Activated CD8-positive, alpha-beta memory T cell treated with anti-CD3 and anti-CD28 coated beads for 4 hours (primary cell): ENCODE measurements at places on chromosomes 16 and 17.

DNA sequence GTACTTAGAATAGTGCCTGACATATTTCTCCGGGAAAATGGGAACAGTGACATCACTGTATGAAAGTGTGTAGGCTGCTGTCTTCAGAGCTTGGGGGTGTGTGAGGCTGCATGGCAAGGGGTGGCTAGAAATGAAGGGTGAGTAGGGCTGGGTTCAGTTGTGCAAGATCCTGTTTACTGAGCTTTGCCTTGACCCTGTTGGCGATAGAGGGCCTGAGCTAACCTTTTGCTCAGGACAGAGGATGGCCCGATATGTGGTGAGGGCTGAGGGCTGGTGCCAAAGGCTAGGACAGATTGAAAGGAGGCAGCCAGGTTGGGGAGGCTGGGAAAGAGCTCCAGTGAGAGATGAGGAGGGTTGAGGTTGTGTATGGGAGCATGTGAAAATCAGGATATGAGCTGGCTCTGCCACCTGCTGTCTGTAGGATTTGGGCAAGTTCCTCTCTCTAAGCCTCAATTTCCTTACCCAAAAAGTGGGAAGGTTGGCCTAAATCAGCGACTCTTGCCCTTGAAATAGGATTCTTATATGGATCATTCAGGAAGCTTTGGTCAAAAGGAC lies 6.0 kb upstream of the CCL1 start:
- DNase-seq: no peak

GRCh38 chr16:12899529-12900143 lies 1.8 kb upstream of the SHISA9 start:
- DNase-seq: no peak

DNA sequence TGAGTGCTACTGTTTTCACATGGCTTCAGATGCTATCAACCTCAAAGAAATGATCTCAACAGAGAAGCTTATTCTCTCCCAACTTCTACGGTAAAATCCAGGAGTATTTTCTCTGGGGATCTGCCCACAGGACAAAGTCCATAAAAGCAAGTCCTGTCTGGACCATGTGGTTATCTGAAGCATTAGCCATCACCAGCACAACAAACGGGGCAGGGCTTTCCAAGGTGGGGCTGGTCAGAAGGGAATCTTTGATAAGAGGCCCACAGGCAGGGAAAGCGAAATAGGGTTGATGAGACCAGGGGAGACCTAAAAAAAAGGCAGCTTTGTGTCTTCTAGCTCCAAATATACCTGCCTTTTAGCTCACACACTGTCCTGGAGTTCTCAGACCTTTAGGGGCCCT lies 38.7 kb upstream of the CACNG3 start:
- no peak for DNase-seq

GRCh38 chr17:29930409-29931010 lies 482 bp upstream of the SSH2 start:
- DNase-seq: no peak

- DNase-seq: no peak
Measured at GRCh38 chr17:40188694-40189093, 11.4 kb downstream of the RAPGEFL1 start.

DNA sequence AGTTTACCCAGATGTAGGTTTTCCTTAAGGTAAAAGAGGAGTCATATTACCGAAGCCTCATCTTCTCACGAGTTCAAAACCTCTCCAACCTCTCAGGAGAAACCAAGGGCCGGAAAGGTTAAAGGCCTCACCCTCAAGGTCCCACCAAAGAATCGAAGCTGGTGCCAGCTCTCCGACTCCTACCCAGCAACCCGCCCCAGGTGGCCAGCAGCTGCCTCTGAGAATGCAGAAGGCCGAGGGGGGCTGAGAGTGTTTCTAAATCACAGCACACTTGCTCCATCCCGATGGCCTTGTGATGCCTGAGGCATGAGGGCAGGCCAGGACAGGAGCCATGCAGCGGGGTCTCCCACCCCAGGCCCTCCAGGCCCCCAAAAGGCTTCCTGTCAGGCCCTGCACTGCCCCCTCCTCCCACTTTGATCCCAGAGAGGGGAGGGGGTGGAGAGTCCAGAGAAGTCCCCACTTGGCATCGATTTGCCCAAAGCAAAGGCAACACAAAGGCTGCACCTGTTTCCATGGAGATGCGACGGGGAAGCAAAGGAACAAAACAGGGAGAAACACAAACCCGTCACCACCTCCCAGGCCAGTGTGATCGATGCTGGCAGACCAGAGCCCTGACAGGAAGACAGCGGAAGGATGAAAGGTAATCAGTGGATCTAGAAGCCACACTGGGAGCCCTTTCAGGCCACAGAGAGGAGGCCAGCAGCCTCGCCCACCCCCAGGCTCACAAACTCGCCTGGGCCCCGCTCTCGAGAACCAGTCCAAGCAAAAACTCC lies 39.0 kb downstream of the CUEDC1 start:
- no peak for DNase-seq

- peak; percentile 19 for DNase-seq
Measured at GRCh38 chr17:7885367-7886226, 3.0 kb upstream of the CHD3 start.

GRCh38 chr16:8937803-8938202 lies 25.9 kb downstream of the USP7 start:
- no peak for DNase-seq

- no peak for DNase-seq
Measured at GRCh38 chr16:26493751-26494150, 573.0 kb upstream of the C16orf82 start.

GRCh38 chr16:53166099-53166498 lies 111.3 kb downstream of the CHD9 start:
- no peak for DNase-seq

DNA sequence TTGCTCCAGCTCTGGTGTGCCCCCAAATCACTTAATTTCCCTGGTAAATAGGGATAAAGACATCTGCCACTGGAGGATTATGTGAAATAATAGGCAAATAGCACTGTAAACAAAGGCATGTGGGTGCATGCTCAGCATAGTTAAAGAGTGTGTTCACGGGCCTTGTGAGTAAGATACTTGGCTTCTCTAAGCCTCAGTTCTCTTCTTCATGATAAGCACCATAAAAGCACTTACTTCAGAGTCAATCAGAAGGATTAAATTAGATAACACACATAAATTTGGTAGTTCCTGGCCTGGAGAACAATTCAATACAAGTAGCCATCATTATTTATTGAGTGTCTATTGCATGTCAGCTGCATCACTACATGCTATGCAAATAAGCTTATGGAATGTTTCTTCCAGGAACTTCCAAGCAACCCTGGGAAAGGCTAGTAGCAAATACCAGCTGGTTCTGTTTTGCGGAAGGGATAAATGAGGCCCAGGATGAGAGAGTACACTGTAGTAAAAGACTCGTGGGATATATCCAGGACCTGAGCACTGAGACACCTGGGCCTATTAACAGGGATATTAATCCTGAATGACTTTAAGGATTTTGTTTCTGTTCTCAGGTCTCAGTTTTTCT lies 14.5 kb downstream of the CCL11 start:
- no peak for DNase-seq
